ENCODE measurements at places on chromosomes 4 and X.
A peak's percentile ranks its signal among the peaks of the same experiment; 100 is the strongest.

- DNase-seq = no peak
These were observed 135.8 kb downstream of the PDS5A start for GRCh38 chr4:39841894-39842293.

DNA sequence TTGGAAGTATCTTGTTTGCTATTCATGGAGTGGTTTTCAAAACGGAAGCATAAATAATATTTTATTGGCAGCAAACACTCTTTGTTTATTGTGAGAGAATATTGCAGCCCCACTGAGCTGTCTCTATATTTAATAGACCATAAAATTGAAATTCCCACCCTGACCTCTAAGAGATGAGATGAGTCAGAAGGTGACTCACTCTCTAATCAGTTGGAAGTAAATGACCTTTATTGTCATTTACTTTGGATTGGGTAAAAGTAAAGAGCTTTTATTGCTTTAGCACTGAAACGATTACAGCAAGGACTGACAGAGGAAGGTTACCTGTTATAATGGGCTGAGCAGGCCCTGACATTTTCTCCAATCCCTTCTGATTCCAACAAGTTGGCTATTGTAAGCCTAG, 55.0 kb downstream of the SYTL5 start:
- DNase-seq = no peak

GRCh38 chrX:134999469-134999868, 8.7 kb downstream of the SMIM10 start:
- no peak for DNase-seq

- DNase-seq = no peak
These were observed 22.1 kb downstream of the CD99 start for GRCh38 chrX:2712890-2713840.

DNA sequence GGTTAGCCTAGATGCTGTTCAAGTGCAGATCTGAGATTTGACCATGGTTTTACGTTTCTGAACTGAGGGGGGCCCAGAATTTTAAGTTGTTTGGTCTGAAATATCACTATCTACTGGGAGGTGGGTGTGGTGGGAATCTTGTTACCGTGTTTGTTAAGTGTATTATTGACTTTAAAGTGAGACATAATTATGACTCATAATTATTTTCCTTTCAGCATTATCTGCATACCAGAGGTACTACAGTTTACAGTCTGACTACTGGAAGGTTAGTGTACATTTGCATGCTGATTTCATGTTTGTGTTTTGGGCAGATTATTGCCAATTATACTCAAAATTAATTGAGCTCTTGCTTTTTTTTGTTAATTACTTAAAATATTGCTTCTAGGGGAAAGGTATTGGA, 101.5 kb downstream of the KDM6A start:
- no peak for DNase-seq

DNA sequence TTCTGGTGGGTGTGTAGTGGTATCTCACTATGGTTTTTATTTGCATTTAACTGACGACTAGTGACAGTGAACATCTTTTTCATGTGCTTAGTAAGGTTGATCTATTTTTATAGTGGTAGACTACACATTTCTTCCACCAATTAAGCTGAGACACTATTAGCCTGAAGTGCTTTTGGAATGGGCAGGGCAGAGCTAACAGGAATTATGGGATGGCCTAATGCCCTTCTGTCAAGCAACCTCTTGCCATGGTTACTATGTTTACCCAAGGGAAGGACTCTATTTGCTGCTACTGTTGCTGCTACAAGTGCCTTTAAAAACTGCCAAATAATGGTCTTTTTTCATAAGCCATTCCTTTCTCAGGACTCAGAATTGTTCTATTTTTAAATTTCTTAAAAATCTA, 676.7 kb upstream of the ACTRT1 start:
- DNase-seq = no peak

GRCh38 chr4:150943126-150943525, 72.0 kb downstream of the LRBA start:
- DNase-seq = no peak

DNA sequence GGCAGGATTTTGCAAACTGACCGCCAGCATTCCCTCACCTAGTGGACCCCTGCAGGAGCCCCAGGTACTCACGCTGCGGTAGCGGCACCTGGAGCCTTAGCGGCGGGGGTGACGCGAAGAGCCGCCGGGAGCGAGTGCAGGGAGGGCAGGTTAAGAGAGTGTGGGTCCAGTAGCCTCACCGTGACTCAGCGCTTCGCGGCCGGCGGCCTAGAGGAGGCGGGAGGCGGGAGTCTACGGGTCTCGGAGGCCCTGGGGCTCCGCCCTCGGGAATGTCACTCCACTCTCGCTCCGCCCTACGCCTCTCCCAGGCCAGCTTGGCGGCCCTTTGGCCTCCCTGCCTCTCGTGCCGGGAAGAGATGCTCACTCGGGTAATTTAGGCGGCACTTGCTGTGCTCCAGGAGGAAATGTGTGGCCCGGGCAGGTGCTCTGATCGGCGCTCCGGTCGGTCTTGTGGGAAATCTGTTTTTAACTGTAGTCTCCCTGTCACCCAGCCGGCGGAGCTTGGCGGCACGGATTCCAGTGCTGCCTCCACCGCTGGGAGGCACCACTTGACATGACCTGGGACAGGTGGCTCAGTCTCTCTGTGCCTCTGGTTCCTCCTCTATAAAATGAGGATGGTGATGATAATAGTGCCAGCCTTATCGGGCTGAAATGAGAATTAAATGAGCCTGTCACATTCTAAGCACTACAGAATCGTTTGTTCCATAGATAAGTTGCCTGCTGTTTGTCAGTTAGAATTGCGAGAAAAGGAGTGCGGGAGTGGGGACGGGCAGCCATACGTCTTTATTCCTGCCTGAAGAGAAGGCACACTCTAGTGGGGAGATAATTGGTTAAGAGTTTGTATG, at the start of gene PIR:
PIR (minus strand) TSS at position 216 of the 845 bp plus-strand sequence. CDS start 2,076 bp downstream, outside the sequence.
- peak; percentile 45 for DNase-seq

DNA sequence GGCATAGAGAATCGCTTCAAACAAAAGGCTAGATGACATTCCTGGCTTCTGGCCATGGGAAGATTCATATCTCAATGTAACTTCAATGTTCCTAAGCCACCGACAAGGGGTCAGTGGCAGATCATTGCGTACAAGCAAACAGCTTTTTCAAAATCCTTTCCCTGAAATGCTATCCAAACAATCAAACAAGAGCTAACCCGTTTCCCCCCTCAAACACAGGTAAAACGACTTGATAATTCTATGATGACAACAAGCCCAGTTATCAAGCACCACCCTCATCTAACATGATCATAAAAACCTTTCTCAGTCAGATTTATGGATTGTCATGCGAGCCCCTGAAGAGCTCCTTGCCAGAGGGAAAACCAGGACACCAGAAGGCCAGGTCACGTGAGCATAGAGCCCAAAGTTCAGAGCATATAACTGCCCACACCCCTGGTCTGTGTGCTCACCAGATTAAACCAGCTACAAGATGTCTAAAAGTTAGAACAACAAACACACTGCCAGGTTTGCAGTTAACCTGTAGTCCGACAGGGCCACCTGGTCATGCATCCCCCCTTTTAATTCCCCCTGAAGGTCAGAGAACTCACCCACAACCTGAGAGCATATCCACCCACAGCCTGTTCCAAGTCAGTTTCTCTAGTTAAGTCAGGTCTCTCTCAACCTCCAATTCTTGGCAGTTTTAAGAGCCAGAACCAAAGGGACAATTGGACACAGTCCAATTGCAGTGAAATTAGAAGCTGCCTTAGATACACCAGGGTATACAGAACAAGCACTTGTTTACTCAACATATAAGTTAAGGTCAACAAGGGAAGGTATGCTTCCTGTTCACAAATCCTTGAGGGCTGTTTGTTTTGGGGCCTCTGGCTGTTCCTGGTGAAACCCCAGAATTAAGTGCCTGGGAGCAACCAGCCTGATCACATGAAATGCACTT, 248.1 kb upstream of the PPARGC1A start:
- DNase-seq = no peak

DNA sequence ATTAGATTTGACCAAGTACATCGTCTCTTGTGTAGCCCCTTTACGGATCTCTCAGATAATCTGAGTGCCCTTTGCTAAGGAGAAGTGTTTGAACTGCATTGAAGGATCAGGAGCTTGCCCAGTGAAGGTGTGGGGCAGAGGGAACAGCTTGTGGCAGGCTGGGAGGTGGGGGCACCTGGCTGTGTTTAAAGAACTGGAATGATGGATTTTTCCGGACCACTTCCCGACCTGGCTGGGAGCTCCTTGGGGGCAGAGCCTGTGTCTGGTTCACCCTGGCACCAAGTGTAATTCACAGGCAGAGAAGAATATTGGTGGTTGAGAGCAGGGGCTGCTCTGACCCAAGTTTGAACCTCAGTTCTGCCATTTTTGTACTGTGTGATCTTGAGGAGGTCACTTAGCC, 18.5 kb downstream of the TBC1D14 start:
- no peak for DNase-seq

DNA sequence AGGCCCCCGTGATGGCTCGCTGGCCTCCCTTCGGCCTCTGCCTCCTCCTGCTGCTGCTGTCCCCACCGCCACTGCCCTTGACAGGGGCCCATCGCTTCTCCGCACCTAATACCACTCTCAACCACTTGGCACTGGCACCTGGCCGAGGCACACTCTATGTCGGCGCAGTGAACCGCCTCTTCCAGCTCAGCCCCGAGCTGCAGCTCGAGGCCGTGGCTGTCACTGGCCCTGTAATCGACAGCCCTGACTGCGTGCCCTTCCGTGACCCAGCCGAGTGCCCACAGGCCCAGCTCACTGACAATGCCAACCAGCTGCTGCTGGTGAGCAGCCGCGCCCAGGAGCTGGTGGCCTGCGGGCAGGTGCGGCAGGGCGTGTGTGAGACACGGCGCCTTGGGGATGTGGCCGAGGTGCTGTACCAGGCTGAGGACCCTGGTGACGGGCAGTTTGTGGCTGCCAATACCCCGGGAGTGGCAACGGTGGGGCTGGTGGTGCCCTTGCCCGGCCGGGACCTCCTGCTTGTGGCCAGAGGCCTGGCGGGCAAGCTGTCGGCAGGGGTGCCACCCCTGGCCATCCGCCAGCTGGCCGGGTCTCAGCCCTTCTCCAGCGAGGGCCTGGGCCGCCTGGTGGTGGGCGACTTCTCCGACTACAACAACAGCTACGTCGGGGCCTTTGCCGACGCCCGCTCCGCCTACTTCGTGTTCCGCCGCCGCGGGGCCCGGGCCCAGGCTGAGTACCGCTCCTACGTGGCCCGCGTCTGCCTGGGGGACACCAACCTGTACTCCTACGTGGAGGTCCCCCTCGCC, 3.0 kb downstream of the PLXNB3 start:
- DNase-seq = no peak

Measured in stimulated activated CD8-positive, alpha-beta memory T cell treated with anti-CD3 and anti-CD28 coated beads, Interleukin-7, amount 100 ng/mL, for 48 hours (primary cell).